Eye (tissue), 1 donor: ENCODE measurements at places on chromosomes 4 and X.

DNA sequence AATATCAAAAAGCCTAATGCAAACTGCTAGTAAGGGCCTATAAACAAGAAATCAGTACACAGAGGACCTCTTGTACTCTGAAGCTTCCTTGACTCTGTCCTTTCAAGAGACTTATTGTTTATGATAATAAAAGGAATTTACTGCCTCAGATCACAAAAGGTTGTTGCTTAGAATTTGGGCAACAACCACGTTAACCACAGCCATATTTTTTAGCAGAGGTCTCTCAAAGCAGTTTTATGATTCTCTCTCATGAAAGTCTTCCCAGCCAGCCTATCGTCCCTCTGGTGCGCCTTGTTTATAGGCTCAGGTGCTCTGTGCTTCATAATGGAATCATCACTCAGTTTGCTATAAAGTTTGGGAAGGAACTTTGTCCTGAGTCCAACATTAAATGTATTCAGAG lies 270.6 kb downstream of the RCHY1 start:
- DNase-seq: no peak

DNA sequence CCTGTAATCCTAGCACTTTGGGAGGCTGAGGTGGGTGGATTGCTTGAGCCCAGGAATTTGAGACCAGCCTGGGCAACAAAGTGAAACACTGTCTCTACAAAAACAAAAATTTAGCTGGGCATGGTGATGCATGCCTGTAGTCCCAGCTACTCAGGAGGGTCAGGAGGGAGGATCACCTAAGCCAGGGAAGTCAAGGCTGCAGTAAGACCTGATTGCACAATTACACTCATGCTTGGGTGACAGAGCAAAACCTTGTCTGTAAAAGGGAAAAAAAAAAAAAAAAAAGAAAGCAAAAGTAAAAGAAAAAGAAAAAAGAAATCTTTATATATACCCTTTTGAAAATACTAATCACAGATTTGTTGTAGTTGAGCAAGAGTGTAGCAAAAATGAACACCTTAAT lies 801.0 kb upstream of the IGFBP7 start:
- no peak for DNase-seq

DNA sequence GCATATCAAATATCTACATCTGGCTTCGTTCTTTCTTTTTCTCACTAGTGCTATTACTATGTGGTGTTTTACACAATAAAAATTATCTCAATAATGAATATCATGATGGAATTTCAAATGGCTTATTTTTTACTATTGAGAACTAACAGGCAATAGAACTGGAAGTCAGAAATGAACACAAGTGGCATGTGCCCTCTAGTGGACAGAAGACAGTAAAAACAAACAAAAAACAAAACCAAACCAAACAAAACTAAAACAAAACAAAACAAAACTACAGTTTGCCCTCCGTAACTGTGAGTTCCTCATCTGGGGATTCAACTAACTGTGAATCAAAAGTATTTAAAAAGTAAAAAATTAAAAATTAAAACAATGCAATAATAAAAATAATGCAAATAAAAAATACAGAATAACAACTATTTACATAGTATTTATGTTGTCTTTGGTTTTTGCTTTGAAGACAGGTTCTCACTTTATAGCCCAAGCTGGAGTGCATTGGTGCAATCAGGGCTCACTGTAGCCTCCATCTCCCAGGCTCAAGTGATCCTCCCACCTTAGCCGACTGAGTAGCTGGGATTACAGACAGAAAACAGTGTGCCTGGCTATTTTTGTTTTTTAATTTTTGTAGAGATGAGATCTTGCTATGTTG lies 195.6 kb upstream of the TACR3 start:
- peak; percentile 44 for DNase-seq

- no peak for DNase-seq
Measured at GRCh38 chr4:31187979-31188378, 467.8 kb downstream of the PCDH7 start.

- no peak for DNase-seq
Measured at GRCh38 chrX:143571521-143571920, 54.2 kb upstream of the SPANXN3 start.

DNA sequence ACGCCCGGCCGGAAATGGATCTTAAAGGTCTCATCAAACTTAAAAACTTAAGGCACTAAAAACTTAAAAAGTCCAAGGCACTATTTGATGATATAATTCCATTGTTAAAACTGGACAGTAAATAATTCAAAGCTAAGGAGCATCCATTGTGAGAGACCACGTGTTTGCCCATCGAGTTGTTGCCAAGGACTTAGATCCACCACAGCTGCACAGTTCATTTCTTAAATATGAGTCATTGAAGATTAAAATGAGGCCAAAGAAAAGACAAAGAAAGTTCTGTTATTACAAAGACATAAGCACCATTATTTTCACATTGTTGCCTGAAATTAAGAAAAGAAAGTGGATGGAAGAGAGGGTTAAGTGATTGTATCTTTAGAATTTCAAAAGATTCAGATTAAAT lies 411.5 kb upstream of the FTHL17 start:
- no peak for DNase-seq

- no peak for DNase-seq
Measured at GRCh38 chrX:57447856-57448255, 144.0 kb upstream of the ZXDB start.

DNA sequence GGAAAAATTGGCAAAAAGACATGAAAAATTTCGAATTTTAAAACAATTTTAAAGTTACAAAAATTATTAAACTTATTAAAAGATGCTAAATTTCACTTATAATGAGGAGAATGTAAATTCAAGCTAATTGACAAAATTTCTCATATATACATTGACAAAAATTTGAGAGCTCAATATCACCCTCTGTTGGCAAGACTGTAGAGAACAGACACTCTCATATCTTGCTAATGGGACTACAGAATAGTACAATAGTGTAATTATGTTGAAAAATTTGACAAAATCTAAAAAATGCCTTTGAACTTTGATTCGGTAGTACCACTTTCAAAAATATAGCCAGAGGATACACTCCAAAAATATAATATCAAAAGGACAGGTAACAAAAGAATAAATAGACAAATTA lies 29.8 kb downstream of the DCAF8L2 start:
- DNase-seq: no peak

GRCh38 chr4:86557526-86557925 lies 36.6 kb upstream of the PTPN13 start:
- DNase-seq: no peak

- DNase-seq: no peak
Measured at GRCh38 chr4:40262077-40262528, 65.3 kb downstream of the RHOH start.

- peak; percentile 53 for DNase-seq
Measured at GRCh38 chrX:44874420-44875184, 1.6 kb downstream of the KDM6A start.

- no peak for DNase-seq
Measured at GRCh38 chr4:176566769-176567168, 226.0 kb downstream of the VEGFC start.

GRCh38 chrX:29541038-29541437 lies 674.3 kb upstream of the MAGEB2 start:
- DNase-seq: no peak

GRCh38 chr4:3291411-3291968 lies 1.3 kb upstream of the RGS12 start:
- no peak for DNase-seq

- DNase-seq: no peak
Measured at GRCh38 chr4:59571805-59572430, 1628.2 kb upstream of the ADGRL3 start.

GRCh38 chrX:39883666-39884065 lies 214.1 kb downstream of the BCOR start:
- DNase-seq: no peak

DNA sequence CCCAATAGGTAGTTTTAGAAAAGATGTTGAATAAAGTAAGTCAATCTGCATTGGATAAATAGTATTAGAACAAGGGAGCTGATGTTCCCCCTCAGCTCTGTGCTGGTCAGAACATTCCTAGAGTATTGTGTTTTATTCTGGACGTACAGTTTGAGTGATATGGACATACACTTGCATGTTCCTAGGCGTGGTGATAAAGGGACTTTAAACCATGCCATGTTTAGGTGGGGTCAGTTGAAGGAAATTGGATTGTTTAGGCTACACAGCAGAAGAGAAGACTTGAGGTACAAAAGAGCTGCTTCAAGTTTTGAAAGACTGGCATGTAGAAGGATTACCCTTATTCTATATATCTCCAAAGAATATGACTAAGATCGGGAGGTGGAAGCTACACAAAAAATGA lies 21.6 kb downstream of the GK start:
- DNase-seq: no peak

- no peak for DNase-seq
Measured at GRCh38 chr4:187552781-187553180, 442.8 kb upstream of the ZFP42 start.

GRCh38 chrX:38999967-39000745 lies 198.9 kb downstream of the MID1IP1 start:
- DNase-seq: peak; percentile 16

DNA sequence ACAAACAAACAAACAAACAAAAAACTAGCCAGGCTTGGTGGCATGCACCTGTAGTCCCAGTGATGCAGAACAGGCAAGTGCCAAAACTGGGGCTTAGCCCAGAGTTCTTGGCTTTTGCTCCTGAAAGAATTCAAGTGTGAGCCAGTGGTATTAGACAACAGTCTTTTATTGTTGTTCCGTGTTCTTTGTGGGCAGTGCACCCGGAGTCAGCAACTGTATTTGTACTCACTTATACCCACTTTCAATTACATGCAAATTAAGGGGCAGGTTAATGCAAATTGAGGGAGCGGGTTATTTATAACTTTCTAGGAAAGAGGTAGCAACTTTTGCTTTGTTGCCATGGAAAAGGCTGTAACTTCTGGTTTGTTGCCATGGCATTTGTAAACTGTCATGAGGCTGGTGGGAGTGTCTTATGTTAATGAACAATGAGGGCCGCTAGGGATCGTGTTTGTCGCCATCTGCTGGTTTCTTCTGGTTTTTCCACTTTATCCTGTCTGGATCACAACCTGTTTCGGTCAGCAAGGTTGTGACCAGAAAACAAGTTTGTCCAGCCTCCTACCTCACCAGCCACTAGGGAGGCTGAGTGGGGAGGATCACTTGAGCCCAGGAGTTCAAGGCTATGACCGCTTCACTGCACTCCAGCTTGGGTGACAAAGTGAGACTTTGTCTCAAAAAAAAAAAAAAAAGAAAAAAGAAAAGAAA lies 88.8 kb upstream of the ESX1 start:
- peak; percentile 50 for DNase-seq

- DNase-seq: no peak
Measured at GRCh38 chr4:71444395-71444794, 105.6 kb downstream of the SLC4A4 start.

DNA sequence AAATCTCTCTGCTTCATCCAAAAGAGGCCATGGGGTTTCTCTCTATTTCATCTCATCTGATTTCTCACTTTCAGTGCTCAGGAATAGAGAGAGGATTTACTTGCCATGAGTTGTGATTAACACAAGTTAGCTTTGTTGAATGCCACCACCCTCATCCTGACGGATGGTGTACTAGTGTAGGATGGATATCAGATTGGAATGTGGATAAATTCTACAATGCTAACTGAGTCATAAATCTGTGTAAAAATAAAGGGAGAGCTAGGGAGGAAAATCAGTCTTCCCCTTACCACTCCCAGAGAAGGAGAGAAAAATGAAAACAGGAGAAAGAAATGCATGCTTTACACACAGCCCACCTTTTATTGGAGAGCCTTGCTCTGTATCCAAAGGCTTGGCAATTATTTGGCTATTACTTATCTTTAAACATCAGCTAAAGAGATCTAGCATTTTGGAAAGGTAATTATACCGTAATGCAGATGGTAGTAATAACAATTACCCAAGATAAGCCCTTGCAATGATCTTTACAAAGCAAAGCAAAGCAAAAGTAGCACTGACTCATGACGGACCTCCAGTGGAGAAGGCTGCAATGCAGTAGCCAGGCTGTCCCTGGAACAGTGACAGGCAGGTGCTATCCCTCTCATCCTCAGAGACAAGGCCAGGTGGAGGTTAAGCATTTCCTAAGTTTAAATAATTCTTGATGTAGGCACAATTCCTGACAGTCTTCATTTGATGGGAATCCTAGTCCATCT lies 306.3 kb upstream of the PPARGC1A start:
- DNase-seq: no peak

DNA sequence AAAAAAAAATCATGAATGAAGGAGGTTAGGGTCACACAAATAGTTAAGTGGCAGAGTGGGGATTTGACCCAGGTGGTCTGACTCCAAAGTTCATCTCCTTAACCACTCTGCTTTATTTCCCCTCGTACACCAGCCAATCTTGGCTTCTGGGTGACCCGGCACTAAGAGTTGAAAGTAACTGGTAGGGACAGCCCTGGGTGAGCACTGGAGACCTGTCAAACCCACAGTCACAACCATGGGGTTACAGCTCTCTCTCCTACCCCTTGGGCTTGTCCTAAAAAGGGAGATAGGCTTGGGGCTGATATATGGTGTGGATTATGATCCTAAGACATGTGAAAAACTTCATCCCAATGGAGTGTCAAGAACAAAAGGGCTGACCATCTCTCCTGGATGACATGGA lies 12.5 kb downstream of the IGFBP7 start:
- no peak for DNase-seq

GRCh38 chrX:93673056-93673868 lies at the start of gene NAP1L3:
Gene NAP1L3, minus strand, starts transcription at chrX:93673578. Its CDS starts 274 bp downstream, at chrX:93673304.
- peak; percentile 93 for DNase-seq

GRCh38 chrX:17964871-17965270 lies 103.8 kb upstream of the RAI2 start:
- no peak for DNase-seq

DNA sequence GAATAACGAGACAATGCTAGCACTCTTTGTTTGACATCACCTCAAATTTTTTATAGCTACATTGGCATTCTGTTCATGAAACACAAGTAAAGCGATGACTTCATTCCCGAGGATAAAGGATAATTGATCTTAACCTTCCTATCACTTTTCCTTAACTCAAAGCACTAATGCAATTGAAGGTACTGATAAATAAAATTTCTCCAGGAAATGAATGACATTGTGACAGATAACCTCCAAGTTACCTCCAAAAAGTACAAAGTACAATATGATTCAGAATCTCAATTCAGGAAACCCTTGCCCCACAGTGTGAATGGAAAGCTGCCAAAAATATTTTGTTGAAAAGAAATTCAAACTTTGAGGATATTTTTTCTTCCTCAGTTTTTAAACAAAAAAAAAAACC lies 1.8 kb downstream of the PRSS12 start:
- DNase-seq: no peak

- no peak for DNase-seq
Measured at GRCh38 chr4:108398836-108399235, 221.5 kb upstream of the RPL34 start.
